NCI-H1417 (cell line): ENCODE measurements at places on chromosomes 11 and 22.
A peak's percentile ranks its signal among the peaks of the same experiment; 100 is the strongest.

DNA sequence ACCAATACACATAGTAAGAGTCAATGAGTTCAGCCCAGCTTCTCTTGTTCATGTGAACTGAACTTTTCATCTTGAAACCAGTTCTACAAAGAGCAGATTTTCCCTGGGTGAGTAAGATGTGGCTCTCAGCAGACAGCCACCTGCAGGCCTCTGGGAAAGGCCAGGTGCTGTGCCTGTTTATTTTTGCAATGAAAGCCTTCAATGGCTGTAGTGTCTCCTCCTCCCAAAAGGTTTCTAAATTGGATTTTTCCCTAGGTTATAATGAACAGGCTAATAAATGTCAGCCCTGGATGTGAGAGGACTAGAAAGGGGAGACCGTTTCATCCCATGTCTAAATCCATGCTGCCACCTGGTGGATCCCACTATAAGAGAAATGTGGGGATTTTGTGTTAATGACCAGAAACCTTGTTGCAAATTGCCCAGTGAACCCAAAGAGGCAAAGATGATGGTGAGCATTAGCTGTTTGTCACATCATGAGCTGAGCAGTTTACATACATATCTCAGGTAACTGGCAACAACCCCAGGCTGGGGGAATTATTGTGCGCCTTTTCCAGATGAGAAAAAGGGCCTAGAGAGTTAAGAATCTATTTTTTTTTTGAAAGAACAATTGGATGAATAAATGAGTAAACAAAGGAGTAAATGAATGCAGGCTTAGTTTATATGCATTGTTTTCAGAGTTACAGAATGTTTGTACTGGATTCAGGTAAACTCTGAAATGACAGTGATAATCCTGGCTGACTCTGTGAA is 12.7 kb downstream of the C11orf91 start:
- DNase-seq, result peak; percentile 59

DNA sequence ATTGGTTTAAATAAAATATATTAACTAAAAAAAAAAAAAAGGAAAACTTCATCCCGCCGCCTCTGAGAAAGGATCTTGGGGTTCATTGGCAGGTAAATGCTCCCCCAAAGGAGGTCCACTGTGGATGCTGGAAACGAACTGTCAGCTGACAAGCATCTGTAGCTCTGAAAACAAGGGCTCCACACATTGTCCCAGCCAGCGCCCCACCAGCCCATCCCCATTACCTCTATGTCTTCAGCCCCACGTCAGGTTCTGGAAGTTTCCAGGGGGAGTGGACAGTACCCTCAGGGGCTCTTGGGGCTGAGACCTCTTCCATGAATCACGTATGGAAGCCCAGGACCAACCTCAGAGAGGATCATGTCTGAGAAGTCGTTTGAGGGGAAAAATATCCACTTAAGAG is 66.4 kb upstream of the WNT7B start:
- no peak for DNase-seq

DNA sequence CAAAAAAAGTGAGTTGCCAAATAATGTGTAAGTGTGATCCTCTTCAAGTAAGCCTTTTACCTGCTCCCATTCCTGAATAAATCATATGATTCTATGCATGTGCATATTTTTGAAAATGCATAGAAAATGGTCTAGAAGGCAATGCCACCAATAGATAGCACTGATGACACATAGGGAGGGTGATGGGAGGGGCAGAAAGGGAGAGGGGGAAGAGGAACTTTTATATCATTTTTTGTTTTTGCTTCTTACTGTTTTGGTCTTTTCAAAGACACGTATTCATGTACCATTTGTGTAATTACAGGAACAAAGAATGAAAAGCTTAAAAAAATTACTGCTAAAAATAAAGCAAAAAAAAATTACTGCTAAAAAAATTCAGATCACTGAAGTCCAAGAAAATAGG is 60.8 kb downstream of the C11orf58 start:
- DNase-seq, result no peak

GRCh38 chr22:28435982-28436381 is 243.7 kb downstream of the TTC28 start:
- DNase-seq, result no peak

DNA sequence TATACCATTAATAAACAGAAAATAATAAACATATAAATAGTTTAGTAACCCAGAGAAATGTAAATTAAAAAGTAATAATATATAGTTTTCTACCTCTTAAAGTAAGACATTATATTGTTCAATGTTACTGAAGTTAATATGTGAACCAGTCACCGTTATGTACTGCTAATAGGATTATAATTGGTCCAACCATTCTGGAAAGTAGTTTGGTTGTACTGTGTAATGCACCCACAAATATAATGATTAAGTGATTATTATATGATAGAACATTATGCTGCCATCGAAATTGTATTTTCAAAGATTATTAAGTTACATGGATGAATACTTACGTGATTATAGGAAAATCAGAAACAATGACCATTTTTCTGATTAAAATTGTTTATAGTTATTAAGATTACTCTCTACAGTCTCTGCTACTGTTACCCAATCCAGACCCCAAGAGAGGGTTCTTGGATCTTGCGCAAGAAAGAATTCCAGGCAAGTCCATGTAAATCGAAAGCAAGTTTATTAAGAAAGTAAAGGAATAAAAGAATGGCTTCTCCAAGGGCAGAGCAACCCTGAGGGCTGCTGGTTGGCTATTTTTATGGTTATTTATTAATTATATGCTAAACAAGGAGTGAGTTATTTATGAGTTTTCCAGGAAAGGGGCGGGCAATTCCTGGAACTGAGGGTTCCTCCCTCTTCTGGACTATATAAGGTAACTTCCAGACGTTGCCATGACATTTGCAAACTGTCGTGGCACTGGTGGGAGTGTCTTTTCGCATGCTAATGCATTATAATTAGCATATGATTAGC is 50.1 kb downstream of the ACER3 start:
- no peak for DNase-seq

DNA sequence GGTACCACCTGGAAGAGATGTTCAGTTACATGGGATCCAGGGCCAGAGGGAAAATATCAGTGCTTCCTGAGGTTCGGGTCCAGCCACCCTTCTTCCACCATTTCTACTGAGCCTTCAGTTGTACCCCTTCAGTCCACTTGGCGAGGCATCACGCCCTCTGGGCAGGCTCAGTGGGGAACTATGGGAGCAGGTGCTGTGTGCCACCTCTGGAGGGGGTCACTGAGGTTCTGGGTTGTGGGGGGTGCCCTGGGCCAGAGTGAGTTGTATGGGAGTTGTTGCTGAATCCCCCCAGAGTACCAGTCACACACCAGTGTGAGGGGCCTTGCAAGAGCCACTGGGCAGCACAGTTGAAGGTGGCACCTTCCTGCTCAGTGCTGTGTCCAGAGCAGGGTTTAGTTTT is 2.7 kb upstream of the SREBF2 start:
- DNase-seq, result no peak

- no peak for DNase-seq
Measured at GRCh38 chr11:85811624-85812023, 683 bp upstream of the SYTL2 start.

- DNase-seq, result no peak
Measured at GRCh38 chr22:25970999-25971811, 198.1 kb upstream of the SEZ6L start.
